Thoracic aorta (tissue), 2 donors: ENCODE measurements at places on chromosomes 16 and 17. TPM values are rescaled to one million over a fixed set of nuclear protein-coding genes. Genes with fewer than 3 reads are reported as not detected.

The KCNJ18 gene
- not detected for total RNA-seq

The TP53TG3F gene
- not detected for total RNA-seq

The KRTAP3-1 gene
- total RNA-seq: not detected

The NPIPB13 gene
- total RNA-seq: 6.5 TPM

The RBFOX1 gene
- total RNA-seq: not detected

The IL32 gene
- total RNA-seq: 55.4 TPM

The CA5A gene
- not detected for total RNA-seq

The TNFRSF13B gene
- not detected for total RNA-seq

The TLCD2 gene
- 8.3 TPM for total RNA-seq

The PVALEF gene
- total RNA-seq: not detected

The CCL16 gene
- total RNA-seq: not detected

The IL4R gene
- 46.2 TPM for total RNA-seq

The CDC27 gene
- total RNA-seq: 66.0 TPM

The KRT222 gene
- total RNA-seq: 0.63 TPM

The NACA2 gene
- total RNA-seq: not detected

The ZG16B gene
- not detected for total RNA-seq

The RNF43 gene
- total RNA-seq: 0.49 TPM

The KIF18B gene
- total RNA-seq: not detected

The PRDM7 gene
- total RNA-seq: not detected

The GPR142 gene
- total RNA-seq: not detected

The PRSS27 gene
- 4.4 TPM for total RNA-seq
